ENCODE measurements at places on chromosomes 4 and X.
A peak's percentile ranks its signal among the peaks of the same experiment; 100 is the strongest.

- DNase-seq: no peak
These were observed 921.7 kb upstream of the EPHA5 start for GRCh38 chr4:66591968-66592367.

DNA sequence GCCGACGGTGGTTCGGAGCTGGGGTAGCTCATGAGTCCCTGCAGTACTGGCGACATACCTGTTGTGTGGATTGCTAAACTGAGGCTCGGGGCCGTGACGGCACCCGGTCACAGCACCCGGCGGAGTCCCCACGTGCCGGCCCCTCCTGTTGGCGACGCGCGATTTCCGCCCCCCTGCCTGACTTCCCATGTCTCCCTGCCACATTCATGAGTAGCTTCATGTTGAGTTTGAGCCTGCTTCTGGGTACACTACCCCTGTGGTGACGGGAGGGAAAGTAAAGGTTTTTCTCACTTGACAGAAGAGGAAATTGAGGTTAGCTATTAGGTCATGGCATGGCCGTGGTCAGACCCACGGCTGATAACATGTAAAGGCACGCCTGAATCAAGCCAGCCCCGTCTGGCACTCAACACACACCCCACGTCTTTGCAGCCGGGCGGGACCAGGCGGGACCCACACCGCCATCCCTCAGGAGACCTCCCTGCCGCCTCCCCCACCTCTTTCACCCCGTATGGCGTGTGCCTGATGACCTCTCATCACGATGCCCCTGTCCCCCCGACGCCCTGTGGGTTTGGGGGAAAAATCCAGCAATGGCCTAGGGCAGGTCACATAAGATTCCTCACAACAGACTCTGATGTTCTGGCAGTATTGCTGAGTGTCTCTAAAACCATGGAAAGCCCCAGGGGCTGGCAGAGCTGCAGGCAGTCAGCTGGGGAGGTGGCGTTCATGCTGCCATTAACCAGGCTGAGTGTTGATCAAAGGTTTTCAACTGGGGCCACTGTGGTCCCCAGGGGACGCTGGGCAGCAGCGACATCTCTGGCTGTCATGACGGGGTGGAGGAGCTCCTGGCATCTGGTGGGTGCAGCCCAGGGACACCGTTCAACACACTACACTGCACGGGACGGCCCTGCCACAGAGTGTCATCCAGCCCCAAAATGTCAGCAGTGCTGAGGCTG is 29.2 kb downstream of the P2RY8 start:
- no peak for DNase-seq

GRCh38 chrX:153477901-153478300 is 7.5 kb upstream of the HAUS7 start:
- no peak for DNase-seq

DNA sequence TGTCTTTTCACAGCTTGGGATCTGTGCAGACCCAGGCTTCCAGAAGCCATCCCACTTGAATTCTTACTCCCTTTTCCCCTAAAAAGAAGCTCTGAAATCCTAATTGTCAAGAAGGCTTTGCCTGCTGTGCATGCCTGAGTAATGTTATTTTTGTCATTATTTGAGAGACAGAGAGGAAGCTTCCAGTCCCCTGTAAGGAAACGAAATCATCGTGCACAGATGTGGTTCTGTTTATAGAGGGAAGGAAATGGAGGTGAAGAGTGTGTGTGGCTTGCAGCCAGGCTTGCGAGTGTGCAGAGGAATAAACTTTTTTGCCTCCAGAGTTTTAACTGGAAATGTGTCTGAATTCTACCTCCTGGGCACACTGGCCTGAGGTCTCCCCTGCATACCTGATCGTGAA is 70.2 kb downstream of the TBL1X start:
- no peak for DNase-seq

DNA sequence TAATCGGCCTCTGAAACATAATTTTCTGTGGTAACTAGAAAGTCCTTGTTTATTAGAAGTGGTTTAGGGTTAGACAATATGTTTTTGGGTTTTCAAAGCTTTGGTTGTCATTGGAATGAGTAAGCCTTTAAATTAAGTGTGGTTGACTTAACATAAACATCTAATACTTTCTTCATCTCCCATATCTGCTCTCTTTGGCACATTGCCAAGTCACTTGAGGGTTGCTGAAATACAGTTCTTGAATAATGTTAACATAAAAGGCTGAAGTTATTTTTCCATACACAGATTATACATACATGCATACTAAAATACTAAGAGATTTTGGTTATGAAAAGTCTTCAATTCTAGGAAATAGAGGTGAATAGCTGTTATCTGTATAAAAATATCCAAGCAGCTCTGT is 241.7 kb upstream of the BMP3 start:
- DNase-seq: peak; percentile 10

- DNase-seq: no peak
These were observed 27.8 kb upstream of the BMP2K start for GRCh38 chr4:78748381-78748780.

- DNase-seq: no peak
These were observed 223.0 kb downstream of the PAPSS1 start for GRCh38 chr4:107497054-107497453.

DNA sequence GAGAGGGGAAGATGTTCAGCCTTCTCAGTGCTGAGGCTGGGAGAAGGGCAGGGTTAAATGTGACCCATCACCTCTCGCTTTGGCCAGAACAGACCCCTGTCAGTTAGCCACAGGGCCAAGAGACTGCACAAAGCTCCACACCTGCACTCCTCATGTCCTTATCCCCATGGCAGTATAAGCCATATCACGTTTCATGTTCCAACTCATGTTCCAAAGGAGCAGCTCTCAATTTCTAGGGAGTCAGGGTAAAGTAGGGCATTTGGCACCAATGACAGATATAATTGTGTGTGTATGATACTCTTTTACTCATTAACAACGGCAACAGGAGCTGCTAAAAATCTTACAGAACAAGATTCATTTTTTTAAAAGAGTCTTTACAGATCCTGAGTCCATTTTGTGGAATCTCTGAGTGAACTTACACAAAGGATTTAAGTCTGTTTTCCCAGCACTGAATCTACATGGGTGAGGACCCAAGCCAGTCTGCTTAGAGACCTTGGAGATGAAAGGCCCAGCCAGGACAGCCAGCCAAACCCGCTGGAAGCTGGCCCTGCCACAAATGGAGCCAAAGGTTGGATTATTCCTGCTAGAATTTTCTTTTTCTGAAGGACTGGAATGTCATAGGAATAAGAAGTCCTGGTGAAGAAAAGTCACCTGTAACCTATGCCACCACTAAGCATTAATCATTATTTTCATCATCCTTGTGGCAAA is 129.1 kb upstream of the SMAD1 start:
- DNase-seq: no peak

- DNase-seq: no peak
These were observed 2.7 kb upstream of the ALAS2 start for GRCh38 chrX:55033429-55033828.

DNA sequence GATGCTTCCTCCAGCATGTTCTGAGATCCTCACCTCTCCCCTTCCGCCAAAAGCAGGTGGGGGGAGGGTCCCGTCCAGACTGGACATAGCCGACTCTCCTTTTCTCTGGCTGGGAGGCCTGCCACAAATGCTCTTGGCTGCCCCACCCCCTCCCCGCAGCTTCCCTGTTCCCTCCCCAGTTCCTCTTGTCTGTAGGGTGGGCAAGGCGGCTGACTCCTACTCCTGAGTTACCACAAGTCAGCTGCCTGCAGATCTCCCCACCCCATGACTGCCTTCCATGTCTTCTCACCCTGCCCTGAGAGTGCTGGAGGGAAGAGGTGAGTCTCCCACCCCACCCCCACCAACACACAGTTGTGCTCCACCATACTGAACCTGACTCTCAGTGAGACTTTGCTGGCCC is 2.9 kb downstream of the ATP6AP1 start:
- no peak for DNase-seq

- no peak for DNase-seq
These were observed 5.7 kb downstream of the SPON2 start for GRCh38 chr4:1166509-1167243.

GRCh38 chrX:103678199-103678993 is 8.1 kb downstream of the MORF4L2 start:
- DNase-seq: no peak

DNA sequence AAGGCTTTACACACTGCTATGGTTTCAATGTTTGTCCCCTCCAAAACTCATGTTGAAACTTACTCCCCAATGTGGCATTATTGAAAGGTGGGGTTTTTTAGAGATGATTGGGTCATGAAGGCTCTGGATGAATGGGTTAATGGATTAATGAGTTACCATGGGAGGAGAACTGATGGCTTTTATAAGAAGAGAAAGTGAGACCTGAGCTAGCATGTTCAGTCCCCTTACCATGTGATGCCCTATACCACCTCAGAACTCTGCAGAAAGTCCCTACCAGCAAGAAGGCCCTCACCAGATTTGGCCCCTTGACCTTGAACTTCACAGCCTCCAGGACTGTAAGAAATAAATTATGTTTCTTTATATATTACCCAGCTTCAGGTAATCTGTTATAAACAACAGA is 68.9 kb upstream of the CAPN6 start:
- no peak for DNase-seq

DNA sequence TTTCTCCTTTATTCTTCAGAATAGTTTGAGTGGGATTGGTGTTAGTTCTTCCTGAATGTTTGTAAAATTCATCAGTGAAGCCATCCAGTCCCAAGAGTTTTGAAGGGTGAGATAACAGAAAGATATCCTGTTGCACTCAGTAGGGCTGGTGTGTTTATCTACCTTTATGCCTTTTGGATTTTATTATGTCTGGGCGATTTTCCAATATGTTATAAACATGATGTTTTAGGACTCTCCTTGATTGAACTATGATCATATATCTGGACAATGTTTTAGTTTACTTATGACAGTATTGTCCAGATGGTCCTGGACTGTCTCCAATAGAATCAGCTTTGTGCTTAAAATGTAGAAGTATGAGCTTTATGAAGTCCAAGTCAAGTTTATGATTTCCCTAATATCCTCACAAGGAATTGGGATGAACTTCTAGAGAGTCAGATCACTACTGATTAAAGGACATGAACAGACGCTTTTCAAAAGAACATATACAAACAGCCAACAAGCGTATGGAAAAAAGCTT is 77.6 kb upstream of the ITM2A start:
- no peak for DNase-seq

DNA sequence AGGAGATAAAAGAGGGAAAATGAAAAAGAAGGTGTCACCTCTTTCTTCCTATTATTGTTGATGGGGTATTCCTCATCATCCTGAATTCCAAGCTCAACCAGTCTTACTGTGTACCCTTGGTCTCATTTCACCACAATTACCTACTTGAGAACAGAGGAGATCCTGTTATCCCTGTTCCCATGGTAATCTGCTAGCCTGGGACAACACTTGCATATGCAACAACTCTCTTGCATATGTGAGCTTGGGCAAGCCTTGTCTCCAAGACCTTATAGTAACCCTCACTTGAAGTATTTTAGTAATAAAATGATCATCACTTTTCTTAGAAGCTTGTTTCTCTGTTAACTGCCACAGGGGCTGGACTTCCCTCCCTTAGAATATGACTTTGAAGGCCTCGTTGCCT is 253.7 kb downstream of the NAP1L3 start:
- DNase-seq: no peak

DNA sequence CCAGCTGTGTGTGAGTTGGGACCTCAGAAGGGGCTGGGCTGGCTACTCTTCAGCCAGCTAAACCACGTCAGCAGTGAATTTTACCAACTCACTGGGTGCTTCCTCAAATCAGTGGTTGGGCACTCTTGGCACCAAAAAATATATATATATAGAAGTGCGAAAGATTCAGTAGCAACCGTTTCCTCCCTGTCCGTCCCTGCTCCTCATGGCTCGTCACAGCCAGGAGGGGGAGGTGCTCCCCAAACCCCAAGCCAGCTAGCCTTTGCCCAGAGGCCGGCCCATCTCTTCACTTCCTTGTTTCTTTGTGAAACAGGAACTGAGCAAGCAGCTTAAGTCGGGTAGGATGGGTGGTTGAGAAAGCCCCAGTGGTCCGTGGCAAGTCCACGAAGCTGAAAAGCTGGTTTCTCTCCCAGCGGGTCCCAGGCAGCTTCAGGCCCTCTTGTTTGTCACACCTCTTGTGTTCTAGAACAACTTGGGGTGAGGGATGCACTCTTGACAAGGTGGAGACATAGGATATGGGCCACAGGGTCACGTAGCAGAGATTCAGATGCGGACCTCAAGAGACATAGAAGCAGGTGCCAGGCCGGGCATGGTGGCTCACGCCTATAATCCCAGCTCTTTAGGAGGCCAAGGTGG is 6.8 kb upstream of the SASH3 start:
- DNase-seq: no peak

- DNase-seq: no peak
These were observed 129.7 kb upstream of the USP38 start for GRCh38 chr4:143054971-143055370.

GRCh38 chr4:53168228-53168627 is 197.6 kb downstream of the SCFD2 start:
- DNase-seq: no peak

- DNase-seq: no peak
These were observed 355.1 kb upstream of the CLNK start for GRCh38 chr4:11039634-11040131.

- no peak for DNase-seq
These were observed 8.2 kb downstream of the PAPSS1 start for GRCh38 chr4:107711831-107712230.

- no peak for DNase-seq
These were observed 4.6 kb downstream of the RASSF6 start for GRCh38 chr4:73615613-73616012.

DNA sequence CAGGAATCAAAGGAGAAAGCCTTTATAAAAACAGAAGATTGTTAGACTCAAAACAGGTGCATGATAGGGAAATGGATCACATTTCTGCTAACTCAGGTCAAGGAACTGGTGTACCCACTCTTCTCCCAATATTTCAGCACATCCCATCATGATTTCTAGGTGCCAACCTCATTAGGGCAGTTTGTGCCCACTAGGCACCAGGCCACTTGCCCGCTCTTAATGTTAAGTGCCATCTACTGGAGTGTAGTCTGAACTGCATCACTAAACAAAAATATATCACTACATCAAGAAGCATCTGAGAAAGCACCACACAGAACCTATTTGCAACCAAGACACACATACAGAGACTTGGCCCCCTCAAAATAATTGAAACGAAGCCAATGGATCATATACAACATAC is 140.4 kb upstream of the GRID2 start:
- no peak for DNase-seq

- DNase-seq: no peak
These were observed 235.6 kb upstream of the BCOR start for GRCh38 chrX:40333344-40333743.

DNA sequence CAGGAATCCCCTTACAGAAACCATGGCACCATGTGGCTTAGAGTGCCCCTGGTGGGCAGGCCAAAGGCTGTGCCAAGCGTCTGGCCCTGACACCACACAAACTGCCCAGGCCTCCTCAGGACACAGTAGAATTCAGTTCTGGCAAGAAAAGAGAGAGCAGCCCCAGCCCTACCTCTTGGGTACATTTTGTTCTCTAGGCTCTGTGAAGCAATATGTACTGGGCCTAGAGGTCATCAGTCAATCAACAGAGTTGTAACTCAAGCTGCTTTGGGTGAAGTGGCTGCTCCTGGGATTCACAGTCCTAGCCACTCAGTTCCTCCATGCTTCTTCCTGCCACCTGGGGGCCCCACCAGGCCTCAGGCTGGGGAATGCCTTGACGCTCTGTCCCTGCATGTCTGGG is 158.1 kb upstream of the MAMLD1 start:
- no peak for DNase-seq

- DNase-seq: no peak
These were observed 94.7 kb upstream of the SRD5A3 start for GRCh38 chr4:55251342-55251741.
